Hindlimb muscle (tissue), 1 donor: ENCODE measurements at places on chromosomes 7 and 10. TPM values are rescaled to one million over a fixed set of nuclear protein-coding genes. Genes with fewer than 3 reads are reported as not detected.

ODAD2 gene
- polyA plus RNA-seq: 0.84 TPM

ELMO1 gene
- polyA plus RNA-seq: 28.3 TPM

FGL2 gene
- polyA plus RNA-seq: 22.2 TPM

MUC12 gene
- 0.27 TPM for polyA plus RNA-seq

DNA sequence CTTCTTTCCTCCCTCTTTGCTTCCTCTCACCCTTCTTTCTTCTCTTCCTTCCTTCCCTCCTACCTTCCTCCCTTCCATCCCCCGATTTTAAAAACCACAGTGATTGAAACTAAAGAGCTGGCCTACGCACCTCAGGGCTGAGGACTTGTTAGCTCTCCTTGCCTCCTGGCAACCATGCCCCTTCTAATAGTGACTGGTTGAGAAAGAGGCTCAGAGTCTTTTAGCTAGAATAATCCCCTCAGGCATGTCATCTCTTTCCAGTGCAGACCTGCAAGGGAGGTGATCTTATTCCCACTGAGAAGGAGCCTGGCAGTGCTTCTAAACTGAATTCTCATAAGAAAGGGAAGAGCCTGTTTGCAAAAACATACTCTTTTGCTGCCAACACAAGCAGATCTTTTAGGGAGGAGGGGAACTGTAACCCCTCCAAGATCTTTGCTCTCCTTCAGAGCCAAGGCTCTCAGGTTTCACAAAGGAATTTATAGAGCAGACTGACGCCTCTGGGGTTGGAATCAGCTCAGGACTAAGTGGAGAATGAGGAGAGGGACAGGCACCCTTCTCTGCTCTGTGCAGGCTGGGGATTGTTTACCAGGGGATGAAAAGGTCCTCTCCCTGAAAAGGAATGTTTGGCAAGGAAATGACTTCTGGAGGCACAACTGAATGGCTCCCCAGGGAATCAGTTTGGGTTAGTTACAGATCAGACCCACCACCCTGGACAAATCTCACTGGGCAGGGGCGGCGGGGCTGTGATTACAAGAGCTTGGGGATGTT lies 9.4 kb upstream of the ANKRD1 start:
- peak; percentile 34 for DNase-seq

DNA sequence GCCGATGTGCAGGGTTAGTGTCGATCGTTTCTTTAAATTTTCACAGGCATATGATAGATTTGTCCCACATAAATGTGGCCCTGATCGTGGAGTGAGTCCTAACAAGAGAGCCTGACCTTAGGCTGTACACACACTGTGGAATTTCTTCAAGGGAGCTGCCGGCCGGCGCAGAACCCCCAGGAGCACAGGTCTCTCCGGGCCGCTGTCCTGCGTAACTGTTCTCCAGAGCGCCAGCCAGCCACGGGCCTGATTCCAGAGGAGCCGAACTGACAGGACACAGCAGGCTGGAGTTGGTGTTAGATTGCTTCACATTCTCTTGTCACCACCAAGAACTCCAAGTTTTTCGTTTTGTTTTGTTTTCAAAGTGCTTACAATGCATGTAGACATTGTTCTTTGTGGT lies 37.3 kb downstream of the SHH start:
- DNase-seq: no peak

GRCh38 chr10:50417486-50417885 lies 166.2 kb upstream of the ASAH2 start:
- no peak for DNase-seq

DNA sequence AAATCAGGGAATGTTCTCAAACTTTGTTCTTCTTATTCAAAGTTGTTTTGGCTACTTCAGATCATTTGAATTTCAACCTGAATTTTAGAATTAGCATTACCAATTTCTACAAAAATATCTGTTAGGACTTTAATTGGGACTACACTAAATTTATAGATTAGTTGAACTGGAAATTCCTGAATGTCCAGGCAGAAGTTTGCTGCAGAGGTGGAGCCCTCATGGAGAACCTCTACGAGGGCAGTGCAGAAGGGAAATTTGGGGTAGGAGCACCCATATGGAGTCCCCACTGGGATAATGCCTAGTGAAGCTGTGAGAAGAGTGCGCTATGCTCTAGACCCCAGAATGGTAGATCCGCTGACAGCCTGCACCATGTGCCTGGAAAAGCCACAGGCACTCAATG lies 22.8 kb upstream of the AGMO start:
- no peak for DNase-seq

DNA sequence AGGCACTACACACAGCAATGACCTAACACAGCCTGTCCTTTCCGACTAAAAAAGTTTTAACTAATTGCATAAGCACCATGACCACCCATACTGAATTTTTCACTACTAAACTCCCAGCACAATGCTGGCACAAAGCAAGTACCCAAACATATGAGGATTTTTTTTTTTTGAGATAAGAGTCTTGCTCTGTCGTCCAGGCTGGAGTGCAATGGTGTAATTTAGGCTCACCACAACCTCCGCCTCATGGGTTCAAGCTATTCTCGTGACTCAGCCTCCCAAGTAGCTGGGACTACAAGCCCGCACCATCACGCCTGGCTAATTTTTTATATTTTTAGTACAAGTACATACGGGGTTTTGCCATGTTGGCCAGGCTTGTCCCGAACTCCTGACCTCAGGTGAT lies 5.1 kb downstream of the UBE2H start:
- DNase-seq: no peak

GRCh38 chr7:114657279-114657678 lies 242.7 kb downstream of the FOXP2 start:
- no peak for DNase-seq

GRCh38 chr10:116753759-116754158 lies 11.4 kb upstream of the HSPA12A start:
- no peak for DNase-seq

- no peak for DNase-seq
Measured at GRCh38 chr7:19621740-19622139, 87.1 kb downstream of the POLR1F start.

DNA sequence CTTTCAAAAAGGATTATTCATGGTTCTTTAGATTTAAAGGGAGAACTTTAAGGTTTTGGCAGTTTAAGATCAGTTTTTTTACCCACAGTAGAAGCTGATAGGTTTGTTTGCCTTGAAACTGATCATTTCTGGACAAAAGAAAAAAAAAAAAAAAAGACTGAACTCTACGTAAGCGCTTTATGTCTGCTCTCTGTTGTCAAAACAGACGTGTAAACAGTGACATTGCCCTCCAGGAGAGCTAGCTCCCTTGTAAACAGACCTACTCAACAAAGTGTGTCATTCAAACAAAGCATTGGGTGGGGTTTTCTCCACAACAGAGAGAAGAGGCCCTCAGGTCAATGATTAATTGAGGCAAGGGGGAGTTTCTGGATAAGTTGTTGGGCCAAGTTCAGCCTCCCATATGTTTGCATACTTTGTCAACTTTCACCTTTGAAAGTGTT lies 568.1 kb upstream of the LRRN3 start:
- DNase-seq: peak; percentile 26

GRCh38 chr7:154744256-154744860 lies 258.6 kb downstream of the PAXIP1 start:
- peak; percentile 13 for DNase-seq

DNA sequence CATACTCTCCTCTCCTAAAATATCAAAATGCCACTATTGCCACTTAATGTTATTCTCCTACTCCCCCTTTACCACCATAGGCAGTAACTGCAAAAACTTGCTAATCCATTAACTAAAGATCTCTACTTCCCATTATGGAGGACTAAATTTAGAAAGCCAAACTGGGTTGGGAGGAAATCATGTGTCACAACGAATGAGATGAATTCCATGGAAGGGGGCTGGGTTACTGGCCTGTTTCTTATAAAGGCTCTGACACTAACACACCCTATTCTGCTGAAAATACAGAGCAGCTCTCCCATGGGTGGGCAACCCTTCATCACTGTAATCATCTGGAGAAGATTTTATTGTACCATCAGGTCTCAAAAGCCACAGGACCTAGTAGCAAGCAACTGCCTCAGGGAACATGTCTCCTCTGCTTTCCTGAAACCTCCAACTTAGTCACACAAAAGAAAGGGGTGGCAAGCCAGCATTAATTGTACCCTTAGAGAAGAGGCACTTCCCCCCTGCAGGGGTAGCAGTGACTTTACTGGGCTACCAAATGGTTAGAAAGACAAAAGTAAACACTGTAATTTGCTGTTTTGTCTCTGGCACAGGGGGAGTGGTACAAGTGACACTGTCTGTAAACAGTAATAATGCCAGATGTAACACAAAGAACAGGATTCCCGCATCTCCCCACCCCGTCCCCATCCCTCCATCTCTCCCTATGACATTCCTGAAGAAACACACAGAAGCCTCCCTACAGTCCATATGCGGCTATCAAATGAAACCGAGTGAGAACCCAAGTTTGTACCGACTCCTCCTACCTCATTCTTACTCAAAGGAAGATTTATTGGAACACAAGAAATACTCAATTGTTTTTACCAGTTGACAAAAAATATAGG lies 81.6 kb downstream of the ARMH3 start:
- DNase-seq: no peak

- no peak for DNase-seq
Measured at GRCh38 chr10:127578961-127579305, 29.8 kb downstream of the NPS start.

- DNase-seq: no peak
Measured at GRCh38 chr10:119129721-119130120, 25.8 kb downstream of the DENND10 start.

DNA sequence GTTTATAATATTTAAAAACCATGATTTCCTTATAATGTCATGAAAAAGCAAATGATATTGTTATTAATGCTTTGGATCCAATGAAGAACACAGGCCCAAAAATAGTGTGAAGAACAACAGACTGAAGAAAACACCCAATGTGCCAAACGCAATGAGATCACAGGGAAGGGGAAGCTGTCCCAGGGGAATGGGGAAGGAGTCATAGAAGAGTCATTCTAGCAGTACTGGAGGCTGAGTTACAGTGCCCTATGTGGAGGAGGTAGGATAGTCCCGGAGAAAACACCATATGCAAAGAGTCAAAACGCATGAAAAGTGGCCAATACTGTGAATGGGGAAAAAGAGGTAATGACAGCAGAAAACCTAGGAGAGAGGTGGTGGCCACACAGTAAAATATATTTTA lies 50.9 kb downstream of the TPK1 start:
- DNase-seq: no peak

DNA sequence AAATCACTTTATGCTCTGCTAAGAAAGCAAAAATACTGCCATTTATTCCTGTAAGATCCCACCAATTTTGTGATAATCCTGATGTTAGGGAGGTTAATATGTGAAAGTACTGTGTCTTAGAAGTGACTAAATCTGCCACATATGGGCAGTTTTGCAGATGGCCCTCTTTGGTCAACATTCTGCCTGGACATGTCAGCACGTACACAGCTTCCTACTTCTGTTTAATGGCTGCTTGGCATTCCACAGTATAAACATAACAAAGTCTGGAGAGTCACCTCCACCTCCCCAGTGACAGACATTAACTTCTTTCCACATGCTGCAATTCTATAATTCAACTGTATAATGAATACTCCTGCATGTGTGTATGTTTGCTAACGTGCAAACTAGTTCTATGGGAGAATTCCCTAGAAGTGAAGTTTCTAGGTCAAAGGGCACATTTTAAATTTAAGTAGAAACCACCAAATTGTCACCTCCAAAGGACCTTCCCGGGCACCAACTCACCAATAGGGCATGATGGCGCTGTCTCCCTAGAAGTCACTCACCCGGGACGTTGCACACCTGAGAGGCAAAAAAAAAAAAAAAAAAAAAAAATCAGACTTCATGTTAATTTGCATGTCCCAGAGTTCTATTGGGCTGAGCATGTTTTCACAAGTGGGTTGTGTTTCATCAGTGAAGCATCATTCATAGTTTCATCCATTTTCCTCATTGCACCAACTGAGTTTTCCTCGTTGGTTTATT lies 38.9 kb downstream of the MKI67 start:
- DNase-seq: no peak

DNA sequence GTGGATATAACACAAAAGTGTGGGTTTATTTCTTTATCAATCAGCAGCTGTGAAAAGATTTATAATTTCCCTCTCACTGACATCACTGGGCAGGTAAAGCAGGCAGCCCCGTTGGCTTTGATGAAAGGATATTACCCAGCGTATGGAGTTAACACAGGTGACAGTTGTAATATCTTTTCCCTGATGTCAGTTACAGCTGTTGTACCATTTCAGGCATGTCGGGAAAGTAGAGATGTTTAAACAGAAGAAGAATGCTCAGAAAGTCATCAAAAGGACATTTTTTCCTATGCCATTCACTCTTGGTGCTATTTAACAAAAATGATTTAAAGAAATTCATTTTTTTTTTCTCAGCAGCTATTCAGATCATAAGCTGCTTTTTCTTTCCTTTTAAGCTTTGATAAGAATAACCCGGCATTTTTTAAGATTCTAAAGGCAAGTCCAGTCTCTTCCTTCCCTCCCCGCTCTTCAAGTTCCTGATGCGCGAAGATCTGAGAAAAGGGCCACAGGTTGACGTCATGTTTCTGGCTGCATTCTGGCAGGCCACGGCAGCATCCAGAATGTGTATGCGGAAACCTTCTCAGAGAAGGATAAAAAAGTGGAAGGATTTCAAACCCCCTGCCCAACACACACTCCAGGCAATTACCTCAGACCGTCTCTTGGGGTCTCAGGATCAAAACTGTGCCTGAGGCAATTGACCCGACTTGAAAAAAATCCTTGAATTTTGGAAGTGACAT lies 32.5 kb upstream of the ADAM12 start:
- DNase-seq: peak; percentile 70

GRCh38 chr10:14405076-14406065 lies 74.6 kb upstream of the FRMD4A start:
- DNase-seq: no peak

- DNase-seq: no peak
Measured at GRCh38 chr10:30467651-30468338, 33.8 kb downstream of the MAP3K8 start.

DNA sequence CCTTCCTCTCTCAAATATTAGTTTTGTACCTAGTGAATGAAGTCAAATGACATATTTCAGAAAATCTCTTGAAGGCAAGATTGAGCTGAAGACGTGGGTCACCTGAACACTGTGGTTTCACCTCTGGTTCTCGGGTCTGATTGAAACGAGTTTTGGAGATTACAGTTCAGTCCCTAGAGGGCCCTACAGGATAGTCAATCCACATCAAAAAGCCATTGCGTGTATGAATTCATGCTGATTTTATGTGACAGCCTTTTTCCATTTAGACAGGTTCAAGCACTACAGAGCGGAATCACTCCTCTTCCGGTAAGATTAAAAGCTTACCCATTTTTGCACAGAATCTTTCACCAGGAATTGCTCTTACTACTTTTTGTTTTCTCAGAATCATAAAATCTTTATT lies 62.2 kb downstream of the VIM start:
- no peak for DNase-seq

- no peak for DNase-seq
Measured at GRCh38 chr7:1964913-1965578, 267.7 kb downstream of the MAD1L1 start.

GRCh38 chr10:128025437-128025836 lies 100.8 kb downstream of the MKI67 start:
- no peak for DNase-seq

GRCh38 chr10:60389413-60390025 lies at the start of gene ANK3:
ANK3 (minus strand) TSS chr10:60389875; CDS start chr10:60389538, 337 bp downstream.
- no peak for DNase-seq

- DNase-seq: no peak
Measured at GRCh38 chr10:86344714-86345161, 21.9 kb downstream of the GRID1 start.
